ENCODE measurements at places on chromosomes 3 and 15.

GRCh38 chr3:67383379-67383778 lies 271.0 kb downstream of the SUCLG2 start:
- DNase-seq = no peak

- no peak for DNase-seq
Observed at GRCh38 chr3:8650583-8651416, 6.2 kb upstream of the SSUH2 start.

GRCh38 chr15:99158626-99159412 lies 53.9 kb downstream of the SYNM start:
- no peak for DNase-seq

GRCh38 chr3:106610362-106610959 lies 741.6 kb upstream of the CBLB start:
- no peak for DNase-seq

GRCh38 chr15:74827614-74828013 lies 1.2 kb downstream of the CPLX3 start:
- DNase-seq = no peak

- DNase-seq = peak; percentile 80
Observed at GRCh38 chr15:42385206-42385979, 26.1 kb downstream of the CAPN3 start.

GRCh38 chr3:188059351-188059750 lies 94.6 kb upstream of the LPP start:
- DNase-seq = no peak

DNA sequence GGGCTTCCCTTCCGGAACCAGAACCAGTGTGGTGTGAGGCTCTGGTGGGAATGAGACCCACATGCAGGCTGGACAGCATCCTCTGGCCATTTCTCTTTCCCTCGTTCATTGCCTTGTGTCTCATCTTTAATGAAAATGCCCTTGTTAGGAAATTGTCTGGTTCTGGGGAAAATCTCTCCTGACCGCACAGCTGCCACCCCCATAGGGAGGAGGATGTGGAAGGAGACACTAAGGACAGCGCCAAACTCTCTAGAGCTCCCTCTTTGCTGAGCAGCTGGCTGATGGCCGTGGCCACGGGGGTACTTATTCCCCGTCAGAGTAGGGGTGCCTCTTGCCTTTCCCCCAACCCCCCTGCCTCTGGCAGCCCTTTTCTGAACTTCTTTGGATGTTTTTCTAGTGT lies 297.6 kb upstream of the C2CD4B start:
- DNase-seq = no peak

- DNase-seq = no peak
Observed at GRCh38 chr3:64247991-64248646, 22.9 kb upstream of the PRICKLE2 start.

DNA sequence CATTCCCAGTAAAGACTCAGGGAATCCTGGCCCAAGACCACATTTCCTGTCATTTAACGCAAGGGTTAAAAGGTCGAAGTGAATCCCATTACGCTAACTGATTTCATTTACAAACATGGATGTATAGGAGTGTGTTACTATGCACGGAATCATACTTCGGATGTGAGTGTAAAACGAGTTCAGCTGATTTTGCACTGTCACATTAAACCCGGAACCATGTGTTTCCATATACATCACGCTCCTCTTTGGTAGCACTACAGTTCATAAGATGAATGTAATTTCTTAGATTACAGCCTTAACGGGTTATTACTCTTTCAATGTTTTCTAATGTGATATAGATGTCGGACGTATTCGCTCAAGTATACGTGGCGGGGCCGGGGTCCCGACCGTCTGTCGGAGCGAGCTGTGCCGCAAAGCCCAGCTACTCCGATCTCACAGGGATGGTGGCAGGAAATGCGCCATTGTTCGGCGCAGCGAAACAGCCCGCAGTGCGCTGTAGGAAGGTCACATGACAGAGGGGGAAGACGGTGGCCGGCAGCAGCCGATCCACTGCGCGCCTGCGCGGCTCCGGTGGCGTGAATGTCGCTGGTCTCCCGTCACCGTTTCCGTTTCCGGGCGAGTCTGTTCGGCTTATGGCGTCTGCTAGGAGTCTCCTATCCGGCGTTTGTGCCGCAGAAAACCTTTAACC lies 97.3 kb downstream of the NPAP1 start:
- peak; percentile 85 for DNase-seq

- peak; percentile 8 for DNase-seq
Observed at GRCh38 chr3:175349168-175349567, 490.0 kb downstream of the NAALADL2 start.

DNA sequence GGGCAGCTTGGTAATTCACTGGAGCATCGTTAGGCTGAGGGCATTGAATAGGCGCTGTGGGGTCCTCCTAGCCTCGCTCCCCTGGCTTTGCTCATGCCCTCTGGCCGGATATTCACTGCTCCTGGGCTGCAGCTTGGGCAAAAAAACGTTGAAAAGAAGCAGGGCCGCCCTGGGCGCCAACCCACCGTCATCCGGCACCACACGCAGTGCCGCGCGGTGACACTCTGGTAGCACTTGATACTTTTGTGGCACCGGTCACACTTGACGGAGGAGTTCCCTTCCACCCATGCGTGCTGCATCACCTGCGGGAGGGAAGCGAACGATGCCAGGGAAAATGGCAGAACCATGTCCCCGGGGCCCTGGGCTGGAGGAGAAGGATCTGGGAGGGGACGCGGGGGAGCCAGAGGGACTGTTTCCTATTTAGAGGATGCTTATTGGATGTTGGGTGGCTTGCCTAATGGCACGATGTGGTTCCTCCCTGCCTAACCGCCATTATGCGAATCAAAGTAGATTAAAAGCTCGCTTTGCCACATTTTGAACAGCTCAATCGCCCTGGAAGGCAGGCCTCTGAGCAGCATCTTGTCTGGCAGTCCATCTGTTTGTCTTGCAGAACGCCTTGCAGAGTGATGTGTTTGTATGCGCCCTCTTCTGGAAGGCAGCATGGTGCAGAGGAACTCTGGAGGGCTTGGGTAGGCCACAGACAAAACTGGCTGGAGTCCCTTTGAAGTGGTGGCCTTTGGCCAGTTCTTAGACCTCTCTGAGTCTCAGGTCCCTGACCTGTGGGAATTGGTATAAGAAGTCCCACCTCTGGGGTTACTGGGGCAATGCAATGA lies 93.2 kb downstream of the DGKG start:
- no peak for DNase-seq

- DNase-seq = peak; percentile 71
Observed at GRCh38 chr15:65791335-65792137, 557 bp downstream of the DENND4A start.

DNA sequence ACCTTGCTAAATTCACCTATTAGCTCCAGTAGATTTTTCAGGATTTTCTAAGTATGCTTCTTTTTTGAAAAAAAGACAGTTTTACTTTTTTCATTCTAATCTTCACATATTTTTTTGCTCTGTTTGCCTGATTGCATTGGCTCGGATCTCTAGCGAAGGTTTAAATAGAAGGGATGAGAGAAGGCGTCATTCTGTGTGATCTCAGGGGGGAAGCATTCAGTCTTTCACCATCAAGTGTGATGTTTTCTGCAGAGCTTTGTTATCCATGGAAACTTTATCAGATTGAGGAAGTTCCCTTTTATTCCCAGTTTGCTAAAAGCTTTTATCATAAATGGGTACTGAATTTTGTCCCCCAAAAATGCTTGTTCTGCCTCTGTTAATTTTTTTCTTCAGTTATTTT lies 120.3 kb downstream of the LRRK1 start:
- DNase-seq = no peak

DNA sequence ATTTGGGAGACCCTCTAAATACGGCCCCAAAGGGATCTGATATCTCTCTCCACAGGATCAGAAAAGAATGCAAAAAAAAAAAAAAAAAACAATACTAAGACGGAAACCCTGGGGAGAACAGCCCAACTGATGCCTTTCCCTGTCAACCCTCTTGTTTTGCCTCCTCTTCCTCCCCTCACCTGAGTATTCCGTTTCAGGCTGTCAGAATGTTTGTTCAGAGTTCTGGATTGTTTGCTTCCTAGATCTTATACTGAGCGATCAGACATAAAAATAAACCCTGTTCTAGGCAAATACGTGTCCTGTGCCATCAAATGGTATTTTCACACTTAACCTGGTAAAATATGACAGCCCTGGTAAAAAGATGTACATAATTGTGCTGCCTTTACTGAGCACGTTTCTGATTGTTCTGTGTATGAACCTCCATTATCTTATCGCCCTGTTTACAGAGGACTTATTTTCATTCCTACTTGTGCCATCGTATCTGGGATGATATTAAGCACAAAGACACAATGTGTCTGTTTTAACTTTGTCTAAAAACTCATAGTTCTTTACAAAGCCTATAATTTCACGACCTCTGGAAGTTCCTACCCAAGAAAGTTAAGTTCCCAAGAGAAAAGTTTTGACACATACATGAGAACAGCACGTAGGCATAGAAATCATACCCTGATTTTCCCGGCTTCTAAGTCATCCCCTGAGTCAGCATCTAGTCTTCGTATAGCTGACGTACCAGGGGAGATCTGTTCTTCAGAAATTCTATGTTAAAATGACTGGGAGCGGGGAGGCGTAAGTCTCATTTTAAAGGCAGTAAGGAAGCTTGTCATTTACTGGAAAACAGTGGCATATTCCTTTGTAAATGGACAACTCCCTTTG lies 856 bp downstream of the ZBTB38 start:
- DNase-seq = no peak

DNA sequence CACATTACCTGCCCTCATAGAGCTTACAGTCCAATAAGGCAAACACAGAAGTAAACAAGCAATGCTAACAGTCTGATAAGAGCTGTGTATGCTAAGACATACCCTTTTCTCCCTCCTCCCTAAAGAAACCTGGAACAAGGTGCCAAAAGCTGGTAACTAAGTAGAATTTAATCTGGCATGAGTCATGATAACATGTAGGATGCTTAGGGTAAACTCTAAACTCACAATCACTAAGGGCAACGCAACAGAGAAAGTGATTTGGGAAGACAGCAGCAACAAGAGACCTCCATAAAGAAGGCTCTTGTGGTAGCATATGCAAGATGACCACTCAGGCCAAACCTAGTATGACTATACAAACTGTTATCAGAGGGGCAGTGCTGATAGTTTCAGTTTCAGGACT lies 55.5 kb downstream of the MYO1E start:
- no peak for DNase-seq

- DNase-seq = no peak
Observed at GRCh38 chr3:105829871-105830622, 38.8 kb downstream of the CBLB start.

DNA sequence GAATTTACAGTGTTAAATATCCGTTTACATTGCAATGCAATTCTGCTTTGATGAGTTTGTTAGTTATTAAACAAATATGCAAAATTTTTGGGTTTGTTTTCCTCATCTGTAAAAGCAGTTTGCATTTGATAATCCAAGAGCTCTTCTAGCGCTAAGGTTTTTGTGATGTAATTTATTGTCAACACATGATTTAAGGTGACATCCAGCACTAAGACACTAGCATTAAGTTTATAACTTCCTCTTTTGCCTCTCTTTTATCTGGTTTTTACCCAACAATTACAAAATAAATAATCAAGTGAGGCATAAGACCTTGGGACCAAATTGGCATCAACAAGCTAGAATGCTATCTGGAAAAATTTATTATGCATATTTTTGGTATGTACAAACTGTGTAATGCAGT lies 969 bp upstream of the DNAJC19 start:
- DNase-seq = peak; percentile 44

GRCh38 chr3:70861234-70861633 lies 548.8 kb upstream of the MDFIC2 start:
- no peak for DNase-seq

DNA sequence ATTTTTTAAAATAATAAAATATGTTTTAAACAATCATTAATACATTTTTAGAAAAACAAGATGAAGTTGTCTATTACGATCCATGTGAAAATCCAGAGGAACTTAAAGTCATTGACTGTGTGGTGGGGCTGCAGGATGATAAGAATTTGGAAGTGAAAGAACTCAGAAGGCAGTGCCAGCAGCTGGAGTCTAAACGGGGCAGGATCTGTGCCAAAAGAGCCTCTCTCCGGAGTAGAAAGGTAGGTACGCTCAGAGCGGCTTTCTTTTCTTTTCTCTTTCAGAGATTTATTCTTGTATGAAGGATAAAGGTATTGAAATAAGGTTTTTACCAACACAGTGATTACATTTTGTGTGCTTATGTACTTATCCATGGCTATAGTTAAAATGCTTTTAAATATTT lies 13.6 kb downstream of the WHAMM start:
- DNase-seq = no peak

GRCh38 chr3:65385805-65386204 lies 652.9 kb downstream of the MAGI1 start:
- no peak for DNase-seq

DNA sequence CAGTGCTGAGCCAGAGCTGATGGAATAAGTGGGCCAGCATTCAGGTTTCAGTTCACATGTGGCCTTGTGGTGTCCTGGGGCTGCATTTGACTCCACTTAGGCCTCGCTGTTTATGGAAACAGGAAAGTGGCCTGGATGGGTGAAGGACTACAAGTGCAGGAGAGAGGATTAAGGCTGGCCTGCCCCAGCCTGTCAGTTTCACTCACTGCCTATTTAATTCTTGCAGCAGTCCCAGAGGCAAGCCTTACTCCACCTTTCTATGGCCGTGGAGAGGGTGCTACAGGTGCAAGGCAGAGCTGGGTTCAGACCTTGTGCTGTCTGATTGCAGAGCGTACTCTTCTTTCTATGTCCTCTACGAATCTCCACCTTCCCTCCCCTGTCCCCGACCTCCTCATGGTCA lies 37.7 kb downstream of the ABHD17C start:
- DNase-seq = no peak

GRCh38 chr15:33834892-33835743 lies 133.2 kb upstream of the CHRM5 start:
- DNase-seq = no peak

- DNase-seq = no peak
Observed at GRCh38 chr15:60548101-60548500, 69.2 kb upstream of the ICE2 start.

DNA sequence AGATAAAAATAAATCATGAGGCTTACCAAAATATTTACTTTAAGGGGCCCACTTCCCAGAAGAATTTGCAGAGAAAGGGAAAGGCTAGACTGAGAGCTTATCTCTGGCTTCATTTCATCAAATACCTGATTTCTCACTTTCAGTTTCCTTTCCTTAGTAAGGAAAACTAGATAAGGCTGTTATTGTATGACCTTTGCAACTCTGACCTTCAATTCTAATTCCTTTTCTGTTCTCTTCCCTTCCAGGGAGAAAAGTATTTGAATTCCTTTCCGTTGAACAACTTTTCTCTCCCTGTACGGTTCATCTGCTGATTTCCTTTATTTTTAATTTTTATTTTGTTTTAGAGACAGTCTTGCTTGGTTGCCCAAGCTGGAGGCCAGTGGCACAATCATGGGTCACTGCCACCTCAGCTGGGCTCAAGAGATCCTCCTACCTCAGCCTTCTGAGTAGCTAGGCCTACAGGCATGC lies 7.1 kb upstream of the PXK start:
- no peak for DNase-seq
